ENCODE measurements at places on chromosomes 3 and 15.

DNA sequence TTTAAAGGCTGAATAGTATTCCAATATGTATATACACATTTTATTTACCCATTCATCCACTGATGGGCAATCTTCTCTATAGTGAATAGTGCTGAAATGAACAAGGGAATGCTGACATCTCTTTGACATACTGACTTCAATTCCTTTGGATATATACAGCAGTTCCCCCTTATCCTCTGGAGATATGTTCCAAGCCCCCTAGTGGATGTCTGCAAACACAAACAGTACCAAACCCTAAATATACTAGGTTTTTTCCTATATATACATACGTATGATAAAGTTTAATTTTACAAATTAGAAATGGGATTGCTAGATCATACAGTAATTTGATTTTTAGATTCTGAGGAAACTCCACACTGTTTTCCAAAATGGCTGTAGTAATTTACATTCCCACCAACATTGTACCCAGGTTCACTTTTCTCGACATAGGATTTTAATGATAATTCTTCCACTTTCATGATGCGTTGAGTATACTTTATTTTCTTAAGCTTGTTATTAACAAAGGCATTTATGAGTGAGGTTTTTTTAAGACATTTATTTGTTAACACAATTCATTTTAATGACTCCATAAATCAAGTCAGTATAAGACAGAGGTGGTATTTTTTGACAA is 38.2 kb downstream of the VPS13C start:
- no peak for DNase-seq

DNA sequence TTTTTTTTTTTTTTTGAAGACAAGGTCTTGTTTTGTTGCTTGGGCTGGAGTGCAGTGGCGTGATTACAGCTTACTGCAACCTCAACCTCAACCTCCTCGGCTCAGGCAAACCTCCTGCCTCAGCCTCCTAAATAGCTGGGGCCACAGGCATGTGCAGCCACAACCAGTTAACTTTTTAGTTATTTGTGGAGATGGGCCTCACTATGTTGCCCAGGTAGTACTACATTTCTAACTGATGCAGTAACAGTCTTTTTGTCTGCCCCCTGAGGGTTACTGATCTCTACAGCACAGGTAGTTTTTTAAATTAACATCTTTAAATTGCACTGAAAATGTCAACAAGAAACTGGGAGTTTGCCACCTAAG is 3.4 kb upstream of the LMLN start:
- no peak for DNase-seq

DNA sequence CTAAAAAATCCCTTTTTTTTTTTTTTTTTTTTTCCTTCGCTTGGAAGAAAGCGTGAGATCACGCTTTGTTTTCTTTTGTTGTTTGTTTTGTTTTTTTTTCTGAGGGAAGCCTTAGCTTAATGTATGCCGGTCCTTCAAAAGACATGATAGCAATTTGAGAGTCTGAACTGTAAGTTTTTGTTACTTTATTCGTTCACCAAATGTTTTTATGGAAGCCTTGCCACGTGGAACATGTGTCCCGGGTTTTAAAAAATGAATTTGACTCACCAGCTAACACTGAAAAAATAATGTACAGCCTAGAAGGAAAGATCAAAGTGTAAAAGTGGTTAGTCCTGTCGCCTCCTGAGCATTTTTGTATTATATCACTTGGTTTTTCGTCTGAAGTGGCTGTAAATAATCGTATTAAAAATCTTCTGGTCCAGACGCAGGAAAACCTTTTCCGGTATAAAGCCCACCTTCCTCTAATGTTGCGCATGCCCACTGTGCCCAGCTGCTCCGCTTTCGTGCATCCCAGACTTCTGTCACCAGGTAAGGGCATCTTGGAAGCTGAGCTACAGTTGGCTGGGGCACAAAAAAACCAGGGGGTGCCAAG is 795 bp upstream of the MYNN start:
- no peak for DNase-seq

DNA sequence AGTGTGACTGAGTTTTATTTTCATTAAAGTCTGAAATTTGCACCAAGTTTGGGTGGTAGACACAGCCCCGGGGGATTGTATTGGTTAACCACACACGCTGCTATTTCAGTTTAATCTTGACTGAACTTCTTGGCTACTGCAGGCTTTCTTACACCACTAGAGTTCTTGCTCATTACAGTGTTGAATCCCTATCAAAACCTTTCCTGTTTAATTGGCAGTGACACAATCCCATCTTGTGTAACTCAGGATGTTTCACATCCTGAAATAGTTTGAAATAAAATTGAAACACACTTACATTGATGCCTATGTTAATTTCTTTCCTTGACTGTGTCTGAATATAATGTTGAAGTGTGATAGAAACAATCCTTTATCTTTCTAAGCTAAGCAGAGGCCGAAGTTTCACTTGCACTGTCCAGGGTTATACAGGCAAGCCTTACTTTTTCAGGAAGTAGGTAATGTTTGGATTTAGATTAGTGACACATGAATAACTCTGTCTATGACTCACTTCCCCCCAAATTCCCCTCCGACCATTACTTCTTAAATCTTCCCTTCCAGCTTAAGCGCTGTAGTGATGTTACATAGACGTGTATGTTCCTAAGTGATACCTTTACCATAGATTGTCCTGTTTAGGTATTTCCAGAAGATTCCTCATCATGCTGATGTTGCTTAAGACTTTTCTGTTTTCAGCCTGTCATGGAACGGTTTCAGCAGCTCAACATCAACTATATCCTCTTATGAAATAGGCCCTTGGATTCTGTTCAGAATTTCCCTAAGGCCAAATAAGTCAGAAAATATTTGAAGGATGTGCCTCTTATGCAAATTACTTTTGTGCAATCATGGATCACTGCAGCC is 16.8 kb downstream of the ATG7 start:
- no peak for DNase-seq

DNA sequence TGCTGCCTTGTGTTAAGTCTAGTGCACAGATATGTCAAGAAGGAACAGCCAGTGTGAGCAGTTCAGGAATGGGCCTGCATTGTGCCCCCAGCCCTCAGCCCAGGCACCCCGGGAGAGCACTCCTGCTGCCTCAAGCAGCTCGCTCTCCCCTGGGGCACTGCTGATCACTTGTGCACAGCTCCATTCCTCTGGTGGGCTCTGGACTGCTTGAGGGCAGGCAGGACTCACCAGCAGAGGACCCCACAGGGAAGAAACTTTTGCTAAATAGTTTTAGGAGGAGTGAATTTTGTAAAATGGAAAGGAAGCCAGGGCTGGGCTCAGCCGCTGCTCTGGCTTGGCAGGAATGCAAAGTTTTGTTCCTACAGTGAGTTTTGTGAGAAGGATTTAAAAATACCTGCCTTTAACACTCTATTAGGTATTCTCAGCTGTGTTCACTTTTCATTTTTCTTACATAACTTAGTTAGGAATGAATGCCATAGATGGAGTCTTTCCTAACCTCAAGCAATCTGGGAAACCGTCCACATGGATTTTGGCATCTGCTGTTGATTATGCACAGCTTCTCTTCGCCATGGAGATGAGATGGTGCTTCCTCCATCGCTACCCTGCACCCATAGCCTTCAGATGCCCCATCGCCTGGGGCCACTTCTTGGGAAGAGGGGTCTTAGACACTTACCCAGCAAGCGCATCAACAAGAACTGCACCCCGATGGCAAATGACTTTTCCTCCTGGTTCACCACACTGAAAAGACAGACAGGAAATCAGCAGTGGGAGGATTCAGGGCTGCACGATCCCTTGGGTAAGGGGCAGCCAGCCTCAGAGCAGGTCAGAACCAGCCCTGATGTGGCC is 42.3 kb upstream of the RAB6B start:
- no peak for DNase-seq

GRCh38 chr3:67593761-67594234 is 60.6 kb downstream of the SUCLG2 start:
- DNase-seq: no peak

GRCh38 chr3:183766745-183767606 is 58.4 kb downstream of the MAP6D1 start:
- peak; percentile 63 for DNase-seq
